Tibial nerve (tissue), 4 donors: ENCODE measurements at places on chromosomes 5 and 9. TPM values are rescaled to one million over a fixed set of nuclear protein-coding genes. Genes with fewer than 3 reads are reported as not detected.

The ADAMTS13 gene
- 1.7 TPM for total RNA-seq

The SLC6A18 gene
- not detected for total RNA-seq

- no peak for DNase-seq
Observed at GRCh38 chr9:116792271-116792670, 105.2 kb downstream of the TRIM32 start.

The NDUFS6 gene
- 40.6 TPM for total RNA-seq

The TNIP1 gene
- total RNA-seq: 108 TPM

DNA sequence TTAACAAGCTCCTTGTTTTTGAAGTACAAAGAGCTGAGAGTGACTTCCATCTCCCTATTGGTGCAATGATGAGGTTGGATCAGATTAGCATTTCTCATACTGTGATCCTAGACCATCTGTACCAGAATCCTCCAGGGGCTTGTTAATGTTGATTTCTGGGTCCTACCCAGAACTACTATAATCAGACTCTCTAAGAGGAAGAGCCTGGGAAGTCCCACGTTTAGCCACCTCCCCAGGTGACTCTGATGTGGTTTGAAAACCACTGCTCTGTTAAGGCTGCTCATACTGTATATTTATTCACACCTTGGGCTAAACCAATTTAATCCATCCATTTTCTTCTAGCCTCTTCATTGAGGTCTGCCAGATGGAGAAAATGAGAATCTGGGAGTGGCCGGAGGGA lies 49.6 kb upstream of the SMIM32 start:
- no peak for DNase-seq

DNA sequence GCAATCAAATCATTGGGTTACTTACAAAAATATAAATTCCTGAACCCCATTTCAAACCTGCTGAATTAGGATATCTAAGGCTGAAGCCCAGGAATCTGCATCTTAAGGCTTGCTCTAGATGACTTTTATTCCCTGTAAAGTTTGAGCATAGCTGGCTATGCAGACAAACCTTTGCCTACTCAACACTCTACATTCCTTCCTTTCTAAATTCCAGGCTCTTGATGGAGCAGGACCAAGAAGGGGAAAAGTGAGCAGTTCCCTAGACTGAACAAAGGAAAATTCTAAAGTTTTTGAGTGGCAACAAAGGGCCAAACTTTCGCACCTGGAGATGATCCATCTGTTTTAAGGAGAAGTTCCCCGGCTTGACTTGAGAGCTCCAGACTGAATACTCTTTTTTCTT lies 9.8 kb upstream of the ADRA1B start:
- DNase-seq: no peak

- DNase-seq: no peak
Observed at GRCh38 chr9:101388507-101388993, 3.7 kb upstream of the BAAT start.

The MAMDC2 gene
- total RNA-seq: 73.3 TPM
